Cardiac atrium fibroblast (primary cell): ENCODE measurements at places on chromosomes 4 and X. TPM values are rescaled to one million over a fixed set of nuclear protein-coding genes. Genes with fewer than 3 reads are reported as not detected.

PRR32 gene
- total RNA-seq, result not detected in 2 replicates

PDZD11 gene
- 41.3 and 69.0 TPM in 2 replicates for total RNA-seq

MSANTD1 gene
- total RNA-seq, result 0.36 TPM in 1 of 2 replicates, not detected in the other

ARHGAP36 gene
- not detected in 2 replicates for total RNA-seq

CNGA2 gene
- total RNA-seq, result not detected in 2 replicates
